ENCODE measurements at places on chromosomes 5 and 9.

GRCh38 chr5:146718609-146719008 is 159.9 kb downstream of the PPP2R2B start:
- no peak overlapping the region for H3K4me3 ChIP-seq
- no peak for DNase-seq
- H3K36me3 ChIP-seq: no peaks in the 10 kb centered on the region
- no peaks in the 10 kb centered on the region for H3K27me3 ChIP-seq

- H3K27ac ChIP-seq: no peak overlapping the region
- no peak overlapping the region for H3K4me3 ChIP-seq
- no peak for DNase-seq
- H3K36me3 ChIP-seq: no peaks in the 10 kb centered on the region
Observed at GRCh38 chr5:139881143-139881733, 85.6 kb downstream of the PSD2 start.

GRCh38 chr9:1938135-1938534 is 77.0 kb upstream of the SMARCA2 start:
- H3K36me3 ChIP-seq: no peaks in the 10 kb centered on the region
- H3K4me1 ChIP-seq: no peaks in the 10 kb centered on the region
- DNase-seq: no peak
- no peak overlapping the region for H3K4me3 ChIP-seq

- DNase-seq: no peak
- no peaks in the 10 kb centered on the region for H3K4me1 ChIP-seq
- H3K36me3 ChIP-seq: no peaks in the 10 kb centered on the region
- no peak overlapping the region for H3K4me3 ChIP-seq
Observed at GRCh38 chr9:92122061-92122460, 6.8 kb upstream of the SPTLC1 start.

- DNase-seq: no peak
- H3K4me3 ChIP-seq: no peak overlapping the region
- H3K27me3 ChIP-seq: no peaks in the 10 kb centered on the region
- peaks cover 10% of the 10 kb centered on the region for H3K4me1 ChIP-seq
Observed at GRCh38 chr9:70567511-70567910, 153.1 kb upstream of the KLF9 start.

- no peak overlapping the region for H3K27ac ChIP-seq
- H3K27me3 ChIP-seq: no peaks in the 10 kb centered on the region
- peaks cover 27% of the 10 kb centered on the region for H3K4me1 ChIP-seq
- no peaks in the 10 kb centered on the region for H3K36me3 ChIP-seq
Observed at GRCh38 chr9:126488881-126489404, 124.8 kb upstream of the LMX1B start.

DNA sequence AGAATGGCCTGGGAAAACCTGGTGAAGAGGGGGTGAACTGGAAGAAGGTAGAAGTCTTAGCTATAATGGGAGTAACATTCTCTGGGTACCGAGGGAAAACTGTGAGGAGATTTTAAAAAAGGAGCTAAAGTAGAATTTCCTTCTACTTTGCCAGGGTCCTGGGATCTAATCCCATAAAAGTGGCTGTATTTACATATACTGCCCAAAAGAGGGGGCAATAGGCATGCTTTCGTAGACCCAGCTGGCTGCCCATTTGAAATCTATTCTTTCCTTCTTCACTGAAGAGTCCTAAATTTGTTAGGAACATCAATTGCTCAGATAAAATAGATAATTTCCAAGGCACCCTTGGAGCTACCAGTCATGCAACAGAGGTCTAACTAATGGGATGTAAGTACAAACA is 159.2 kb downstream of the CDC42SE2 start:
- peaks cover 14% of the 10 kb centered on the region for H3K36me3 ChIP-seq
- H3K27ac ChIP-seq: no peak overlapping the region
- H3K4me1 ChIP-seq: no peaks in the 10 kb centered on the region
- H3K4me3 ChIP-seq: no peak overlapping the region
- no peaks in the 10 kb centered on the region for H3K27me3 ChIP-seq

DNA sequence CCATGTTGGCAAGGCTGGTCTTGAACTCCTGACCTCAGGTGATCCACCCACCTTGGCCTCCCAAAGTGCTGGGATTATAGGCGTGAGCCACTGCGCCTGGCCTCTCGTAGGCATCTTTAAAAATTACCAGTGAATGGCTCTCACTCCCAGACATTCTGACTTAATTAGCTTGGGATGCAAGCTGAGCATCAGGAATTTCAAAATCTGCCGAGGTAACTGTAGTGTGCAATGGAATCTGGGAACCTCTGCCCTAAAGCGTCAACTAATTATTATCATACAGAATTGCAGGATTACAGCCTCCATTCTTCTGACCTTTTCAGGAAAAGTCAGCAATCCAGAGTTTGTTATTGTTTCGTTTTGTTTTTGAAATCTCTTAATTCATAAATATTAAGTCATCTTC is 213.4 kb upstream of the DMAC1 start:
- no peaks in the 10 kb centered on the region for H3K27me3 ChIP-seq
- peaks cover 4% of the 10 kb centered on the region for H3K4me1 ChIP-seq
- H3K36me3 ChIP-seq: no peaks in the 10 kb centered on the region
- no peak overlapping the region for H3K27ac ChIP-seq
- no peak overlapping the region for H3K4me3 ChIP-seq

- DNase-seq: no peak
- no peaks in the 10 kb centered on the region for H3K36me3 ChIP-seq
- H3K27ac ChIP-seq: no peak within 1 kb of the TSS
Observed at GRCh38 chr5:141373673-141374317, at the start of gene PCDHGA6. TSS of gene PCDHGA6 (plus strand) at chr5:141373891. CDS start at chr5:141374084, 193 bp downstream.

DNA sequence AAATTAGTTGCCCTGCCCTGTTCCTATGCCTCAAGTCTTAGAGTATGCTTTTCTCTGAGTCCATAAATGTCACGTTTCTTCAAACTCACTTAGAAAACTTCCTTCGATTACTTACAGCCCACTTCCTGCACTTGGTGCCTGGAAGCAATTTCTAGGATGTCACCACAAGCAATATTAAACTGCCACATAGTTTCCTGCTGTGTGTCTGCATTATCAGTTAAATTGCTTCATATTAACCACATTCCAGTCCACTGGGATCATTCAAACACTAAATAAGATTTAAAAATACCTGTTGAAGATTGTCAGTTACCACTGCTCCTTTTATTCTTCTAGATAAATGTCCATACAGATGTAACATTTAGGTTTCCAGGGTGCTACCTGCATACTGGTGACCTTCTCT is 4.1 kb downstream of the DENND1A start:
- DNase-seq: peak; percentile 50
- no peaks in the 10 kb centered on the region for H3K36me3 ChIP-seq
- H3K4me3 ChIP-seq: no peak overlapping the region
- H3K27ac ChIP-seq: no peak overlapping the region
- H3K27me3 ChIP-seq: no peaks in the 10 kb centered on the region
- peaks cover 44% of the 10 kb centered on the region for H3K4me1 ChIP-seq

GRCh38 chr5:140111859-140112551 is 1.9 kb upstream of the PURA start:
- DNase-seq: no peak
- peaks cover 65% of the 10 kb centered on the region for H3K4me1 ChIP-seq
- no peak overlapping the region for H3K27ac ChIP-seq
- H3K36me3 ChIP-seq: no peaks in the 10 kb centered on the region
- peaks cover 26% of the 10 kb centered on the region for H3K27me3 ChIP-seq
- H3K4me3 ChIP-seq: no peak overlapping the region
